ENCODE measurements at places on chromosomes 5 and 9.

- no peak for DNase-seq
Observed at GRCh38 chr5:955886-956761, 52.5 kb upstream of the NKD2 start.

DNA sequence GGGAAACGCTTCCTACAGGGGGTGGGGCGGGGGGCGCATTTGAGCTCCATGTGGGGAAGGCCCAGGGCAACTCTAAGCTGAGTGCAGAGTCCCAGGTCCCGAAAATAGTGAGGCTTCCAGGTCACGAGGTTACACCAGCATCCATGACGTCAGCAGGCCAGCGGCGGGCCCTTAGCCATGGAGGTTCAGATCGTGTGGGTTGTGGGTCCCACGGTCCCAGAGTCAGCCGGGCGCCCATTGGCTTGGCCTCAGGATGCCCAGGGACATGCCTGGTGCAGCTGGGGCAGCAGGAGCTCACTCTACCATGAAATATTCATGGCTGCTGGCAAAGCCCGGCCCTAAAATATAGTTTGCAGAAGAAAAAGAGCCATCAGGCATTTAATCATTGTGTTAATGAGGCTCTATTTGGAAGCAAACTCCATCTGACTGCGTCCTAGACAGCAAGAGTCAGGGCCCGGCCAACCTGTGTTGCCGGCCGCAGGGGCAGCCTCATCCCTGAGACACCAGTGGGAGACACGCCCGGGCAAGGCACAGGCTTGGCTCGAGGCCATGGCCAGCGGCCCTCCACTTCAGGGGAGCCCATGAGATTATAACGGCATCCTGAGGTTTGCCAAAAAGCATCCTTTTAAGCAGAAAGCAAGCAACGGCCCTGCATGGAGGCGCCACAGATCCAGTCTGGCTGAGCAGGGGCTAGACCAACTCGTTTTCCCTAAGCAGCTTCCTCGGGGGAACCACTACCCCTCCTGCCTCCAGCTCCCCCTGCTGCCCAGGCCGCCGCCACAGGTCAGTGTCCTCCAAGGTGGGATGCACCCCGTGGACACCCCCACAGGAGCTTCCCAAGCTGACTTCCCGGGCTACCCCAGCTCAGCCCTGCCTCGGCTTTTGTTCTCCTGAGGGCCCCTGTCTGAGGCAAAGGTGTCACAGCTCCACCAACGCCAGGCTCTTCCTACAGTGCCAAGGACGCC, 108.9 kb upstream of the PPP1R26 start:
- DNase-seq: no peak

DNA sequence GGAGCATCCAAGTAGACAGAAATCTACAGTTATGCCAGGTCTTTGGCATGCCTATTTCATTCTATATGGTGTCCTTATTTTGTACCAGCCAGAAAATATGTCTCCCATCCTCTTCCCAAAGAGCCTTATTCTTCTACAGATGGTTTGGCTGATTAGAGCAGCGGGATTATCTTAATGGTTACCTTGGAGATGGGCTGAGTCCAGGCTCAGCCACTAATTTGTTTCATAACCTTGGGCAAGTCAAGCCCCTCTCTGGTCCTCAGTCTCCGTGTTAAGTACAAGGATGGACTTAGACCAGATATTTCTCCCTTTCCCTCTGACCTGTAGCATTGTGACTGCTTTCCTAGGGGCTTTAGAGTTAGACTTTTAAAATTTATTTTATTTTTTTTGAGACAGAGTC, 11.1 kb upstream of the GLE1 start:
- no peak for DNase-seq

GRCh38 chr9:13485068-13485596, 205.6 kb upstream of the MPDZ start:
- peak; percentile 2 for DNase-seq

GRCh38 chr5:73306741-73307275, 133.8 kb downstream of the TMEM174 start:
- DNase-seq: no peak

GRCh38 chr5:6373081-6373846, 5.1 kb downstream of the MED10 start:
- DNase-seq: no peak

- no peak for DNase-seq
Observed at GRCh38 chr5:73921741-73922140, 295.7 kb downstream of the ARHGEF28 start.

DNA sequence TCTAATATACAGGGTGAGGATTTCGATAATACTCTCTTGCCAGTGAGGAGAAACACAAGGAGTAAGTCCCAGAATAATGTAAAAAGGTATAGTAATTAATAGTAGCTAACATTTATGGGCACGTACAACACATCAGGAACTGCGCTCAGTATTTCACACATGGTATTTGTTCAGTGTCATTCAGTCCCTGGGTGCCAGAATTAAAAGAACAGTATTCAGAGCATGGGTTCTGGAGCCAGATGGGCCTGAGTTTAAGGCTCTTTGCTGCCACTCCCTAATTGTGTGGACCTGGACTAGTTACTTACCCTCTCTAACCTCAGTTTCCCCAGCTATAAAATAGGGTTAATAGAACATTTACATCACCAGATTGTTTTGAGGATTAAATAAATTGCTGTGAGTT, 16.3 kb downstream of the OSTF1 start:
- no peak for DNase-seq

GRCh38 chr9:117138231-117138630, 276.6 kb downstream of the ASTN2 start:
- no peak for DNase-seq

- no peak for DNase-seq
Observed at GRCh38 chr5:2303431-2304100, 420.8 kb upstream of the IRX4 start.

GRCh38 chr9:18269561-18269960, 204.4 kb upstream of the ADAMTSL1 start:
- no peak for DNase-seq

GRCh38 chr5:146519554-146519953, 3.6 kb upstream of the GPR151 start:
- DNase-seq: no peak

GRCh38 chr5:158553962-158554336, 545.8 kb downstream of the EBF1 start:
- DNase-seq: no peak

- DNase-seq: no peak
Observed at GRCh38 chr5:112930082-112930344, 8.0 kb upstream of the REEP5 start.

- no peak for DNase-seq
Observed at GRCh38 chr5:92471861-92472260, 1088.7 kb upstream of the ARRDC3 start.

All from A549 (cell line).